ENCODE measurements at places on chromosomes 7 and 10. TPM values are rescaled to one million over a fixed set of nuclear protein-coding genes. Genes with fewer than 3 reads are reported as not detected.

DNA sequence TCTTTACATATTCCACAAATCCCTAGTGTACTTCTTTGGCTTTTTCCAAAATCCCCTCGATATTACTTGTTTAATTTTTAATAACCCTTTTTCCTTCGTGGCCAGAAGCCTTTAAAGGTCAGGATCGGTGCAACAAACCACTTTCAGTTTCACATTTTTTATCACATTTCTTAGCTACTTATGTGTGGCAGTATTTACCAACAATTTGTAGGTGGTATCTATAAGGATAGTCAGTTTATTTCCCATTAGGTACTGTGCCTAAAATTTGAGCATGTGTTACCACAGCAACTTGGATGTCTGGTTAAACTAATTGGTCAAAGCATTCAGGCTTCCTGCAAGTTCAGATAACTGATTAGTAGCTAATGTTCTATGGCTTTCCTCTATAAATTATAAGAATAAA is 104.9 kb downstream of the CDK14 start:
- DNase-seq = no peak

- no peak for DNase-seq
Observed at GRCh38 chr10:118809357-118810220, 54.8 kb upstream of the CACUL1 start.

- DNase-seq = peak; percentile 100
Observed at GRCh38 chr7:101099969-101100781, 14.9 kb downstream of the TRIM56 start.

- DNase-seq = no peak
Observed at GRCh38 chr10:54363390-54363789, 437.6 kb downstream of the PCDH15 start.

GRCh38 chr7:154876516-154876915 is 126.4 kb downstream of the PAXIP1 start:
- DNase-seq = no peak

DNA sequence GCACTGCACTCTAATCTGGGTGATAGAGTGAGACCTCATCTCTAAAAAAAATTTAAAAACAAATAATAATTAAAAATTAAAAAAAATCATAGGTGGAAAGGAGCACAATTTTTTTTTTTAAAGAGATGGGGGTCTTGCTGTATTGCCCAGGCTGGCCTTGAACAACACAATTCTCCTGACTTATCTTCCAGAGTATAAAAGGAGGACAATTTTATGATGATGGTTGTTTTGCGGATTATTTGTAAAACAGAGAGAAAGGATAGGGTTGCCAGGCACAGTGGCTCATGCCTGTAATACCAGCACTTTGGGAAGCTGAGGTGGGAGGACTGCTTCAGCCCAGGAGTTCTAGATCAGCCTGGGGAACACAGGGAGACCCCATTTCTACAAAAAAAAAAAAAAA is 5.0 kb downstream of the ACTR1A start:
- no peak for DNase-seq

The LGI1 gene
- not detected for total RNA-seq

The MEIG1 gene
- not detected for total RNA-seq

DNA sequence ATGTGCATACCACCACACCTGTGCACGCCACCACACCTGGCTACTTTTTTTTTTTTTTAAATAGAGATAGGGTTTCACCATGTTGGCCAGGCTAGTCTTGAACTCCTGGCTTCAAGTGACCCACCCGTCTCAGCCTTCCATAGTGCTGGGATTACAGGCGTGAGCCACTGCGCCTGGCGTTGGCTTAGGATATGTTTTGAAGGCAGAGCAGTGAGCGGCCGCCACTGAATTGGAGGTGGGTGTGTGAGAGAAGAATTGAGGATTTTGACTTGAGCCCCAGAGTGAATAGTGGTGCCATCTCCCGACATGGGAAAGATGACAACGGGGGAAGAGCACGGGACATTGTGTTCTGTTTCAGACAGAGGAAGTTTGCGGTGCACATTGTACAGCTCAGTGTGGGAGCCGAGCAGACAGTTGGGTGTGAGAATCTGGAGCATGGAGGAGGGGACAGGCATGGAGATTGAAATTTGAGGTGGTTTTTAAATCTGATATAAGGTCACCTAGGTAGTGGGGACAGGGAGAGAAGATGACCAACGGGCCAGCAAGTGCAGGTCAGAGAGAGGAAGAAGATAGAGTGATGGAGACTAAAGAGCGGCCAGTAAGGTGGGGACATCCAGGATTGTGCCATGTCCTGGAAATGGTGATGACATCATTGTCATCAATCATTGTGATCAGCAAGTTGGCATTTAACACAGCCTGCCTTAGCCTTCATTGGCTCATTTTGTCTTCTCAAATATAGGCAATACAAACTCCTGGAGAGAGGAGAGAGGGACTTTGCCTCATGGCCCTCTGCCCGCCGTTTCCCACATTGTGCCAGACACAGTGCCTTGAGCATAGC is 35.8 kb downstream of the VWA2 start:
- no peak for DNase-seq

- DNase-seq = peak; percentile 37
Observed at GRCh38 chr7:33108554-33109004, 625 bp downstream of the RP9 start.

The EBF3 gene
- total RNA-seq = 3.4 TPM

The LMTK2 gene
- total RNA-seq = 4.4 TPM

The PNLIPRP2 gene
- total RNA-seq = not detected

DNA sequence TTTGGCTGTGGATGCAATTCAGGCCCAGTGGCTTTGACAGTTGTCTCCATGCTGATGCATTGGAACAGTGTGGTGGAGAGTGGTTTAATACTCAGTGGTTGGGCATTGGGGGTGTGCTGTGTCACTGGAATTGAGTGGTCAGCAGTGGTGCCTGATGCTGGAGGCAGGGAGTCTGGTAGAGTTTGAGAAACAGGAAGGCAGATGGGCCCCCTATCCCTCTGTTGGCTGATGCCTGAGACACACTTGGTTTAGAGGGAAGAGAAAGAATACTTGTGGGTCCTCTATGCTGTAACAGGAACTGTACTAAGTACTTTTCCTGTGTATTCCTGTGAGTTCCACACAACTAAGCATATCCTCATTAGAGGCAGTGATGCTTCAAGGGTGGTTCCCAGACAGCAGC is 55.4 kb downstream of the EEPD1 start:
- DNase-seq = no peak

The LBX1 gene
- 0.06 TPM for total RNA-seq

The TMEM168 gene
- 16.3 TPM for total RNA-seq

- no peak for DNase-seq
Observed at GRCh38 chr10:69467928-69468750, 16.9 kb downstream of the TSPAN15 start.

DNA sequence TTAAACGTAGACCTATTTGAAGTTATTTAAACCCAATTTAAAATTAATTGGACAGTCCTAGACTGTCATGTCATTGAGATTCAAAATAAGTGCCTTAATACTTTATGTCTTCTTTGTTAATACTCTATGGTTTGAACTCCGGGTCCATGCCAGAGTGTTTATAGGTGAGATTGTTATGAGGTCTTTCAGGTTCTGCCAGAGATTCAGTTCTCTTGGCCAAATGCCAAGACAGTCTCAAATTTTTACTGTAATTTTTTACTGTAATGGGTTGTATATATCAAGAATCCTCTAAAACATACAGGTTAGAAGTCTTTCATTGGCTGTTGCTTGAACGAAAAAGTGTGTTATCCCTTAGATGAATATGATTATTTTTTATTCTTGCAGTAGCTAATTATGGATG is 3.9 kb downstream of the ADD3 start:
- DNase-seq = no peak

The ASZ1 gene
- not detected for total RNA-seq

DNA sequence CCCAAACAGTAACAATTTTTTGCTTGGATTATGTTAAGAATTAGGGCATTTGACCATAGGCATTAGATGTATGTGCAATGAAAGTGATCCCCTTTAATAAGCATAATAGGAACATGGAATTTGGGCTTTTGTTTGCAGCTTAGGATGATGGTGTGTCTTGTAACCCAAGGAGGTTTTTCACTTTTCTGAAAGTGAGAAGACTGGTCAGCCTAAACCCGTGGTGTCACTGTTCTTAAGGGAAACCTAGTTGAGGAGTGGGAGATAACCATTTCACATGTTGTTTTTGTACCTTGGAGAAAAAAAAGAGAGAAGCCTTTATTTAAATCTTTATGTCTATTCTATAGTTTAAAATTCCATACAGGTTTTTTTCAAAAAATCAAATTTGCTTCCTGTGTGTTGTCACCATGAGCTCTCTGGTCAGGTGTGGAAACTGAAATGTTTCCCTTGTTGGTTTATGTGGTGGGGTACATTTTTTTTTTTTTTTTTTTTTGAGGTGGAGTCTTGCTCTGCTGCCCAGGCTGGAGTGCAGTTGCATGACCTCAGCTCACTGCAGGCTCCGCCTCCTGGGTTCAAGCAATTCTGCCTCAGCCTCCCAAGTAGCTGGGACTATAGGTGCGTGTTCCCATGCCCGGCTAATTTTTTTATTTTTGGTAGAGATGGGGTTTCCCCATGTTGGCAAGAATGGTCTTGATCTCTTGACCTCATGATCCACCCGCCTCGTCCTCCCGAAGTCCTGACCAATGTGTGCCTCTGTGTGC is 7.7 kb downstream of the CCM2 start:
- no peak for DNase-seq

- no peak for DNase-seq
Observed at GRCh38 chr7:100540073-100540723, 1.2 kb downstream of the AGFG2 start.

- no peak for DNase-seq
Observed at GRCh38 chr7:28700096-28700495, 258.0 kb downstream of the TRIL start.

- no peak for DNase-seq
Observed at GRCh38 chr10:72075376-72076115, 12.8 kb downstream of the SPOCK2 start.

- peak; percentile 68 for DNase-seq
Observed at GRCh38 chr7:114979388-114979787, 57.5 kb downstream of the MDFIC start.

GRCh38 chr10:75541411-75541810 is 110.0 kb downstream of the LRMDA start:
- DNase-seq = no peak

DNA sequence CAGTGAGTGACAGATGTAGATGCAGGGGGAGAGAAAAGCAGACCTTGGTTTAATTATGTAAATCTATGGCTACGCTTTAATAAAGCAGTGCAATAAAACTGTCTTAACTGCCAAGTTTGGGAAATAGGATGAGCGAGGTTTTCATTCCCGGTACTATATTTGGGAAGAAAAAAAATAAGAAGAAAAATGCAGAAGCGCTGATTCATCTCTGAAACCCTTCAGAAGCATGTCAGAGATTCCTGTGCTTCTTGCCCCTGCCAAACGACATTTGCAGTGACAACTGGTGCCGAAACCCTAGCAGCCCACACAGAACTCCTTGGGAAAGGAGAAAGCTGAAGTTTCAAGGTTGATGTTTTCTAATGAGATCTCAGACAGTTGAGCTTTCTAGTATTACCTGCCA is 380.7 kb downstream of the REEP3 start:
- no peak for DNase-seq

- no peak for DNase-seq
Observed at GRCh38 chr10:118520116-118520742, 75.2 kb downstream of the PRLHR start.

DNA sequence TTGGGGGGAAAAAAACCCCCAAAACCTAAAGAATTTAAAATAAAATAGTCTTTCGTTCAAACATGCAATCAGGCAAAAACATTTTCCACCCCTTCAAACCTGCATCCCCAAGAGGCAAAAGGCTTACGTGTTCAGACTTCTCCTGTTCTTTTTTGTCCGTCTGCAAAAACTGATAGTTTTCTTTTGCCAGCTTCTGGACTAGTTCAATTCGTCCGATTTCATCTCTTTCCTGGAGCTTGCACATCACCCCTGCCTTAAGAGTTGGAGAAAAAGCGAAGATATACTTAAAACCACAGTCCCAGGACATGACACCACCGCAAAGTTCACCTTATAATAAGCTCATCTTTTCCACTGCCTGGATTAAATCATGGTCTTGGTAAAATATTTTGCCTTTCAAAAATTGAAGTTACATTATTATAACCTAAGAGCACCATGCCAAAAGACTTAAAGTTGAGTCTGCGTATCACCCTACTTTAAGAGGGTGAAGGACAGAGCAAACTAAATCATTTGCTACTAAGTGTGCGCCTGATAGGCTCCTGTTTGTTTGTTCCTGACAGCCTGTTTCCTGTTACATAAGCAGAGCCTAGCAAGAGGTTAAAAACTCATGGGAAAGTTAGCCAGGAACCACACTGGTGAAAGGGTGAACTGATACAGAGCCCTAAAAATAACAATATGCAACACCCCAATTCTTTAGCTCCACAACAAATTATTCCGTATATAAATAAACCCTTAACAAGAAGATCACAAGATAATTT is 137.0 kb downstream of the RAPGEF5 start:
- no peak for DNase-seq

GRCh38 chr7:82319674-82320118 is 123.9 kb downstream of the CACNA2D1 start:
- peak; percentile 34 for DNase-seq

The HOXA2 gene
- 11.4 TPM for total RNA-seq
